Endothelial cell (in vitro differentiated cells): ENCODE measurements at places on chromosomes 2 and 18.

GRCh38 chr2:71943238-71944182, 204.2 kb downstream of the CYP26B1 start:
- DNase-seq: no peak

GRCh38 chr2:190216829-190217228, 102.8 kb downstream of the HIBCH start:
- peak; percentile 22 for DNase-seq

GRCh38 chr18:3494245-3494526, 44.2 kb downstream of the TGIF1 start:
- no peak for DNase-seq

DNA sequence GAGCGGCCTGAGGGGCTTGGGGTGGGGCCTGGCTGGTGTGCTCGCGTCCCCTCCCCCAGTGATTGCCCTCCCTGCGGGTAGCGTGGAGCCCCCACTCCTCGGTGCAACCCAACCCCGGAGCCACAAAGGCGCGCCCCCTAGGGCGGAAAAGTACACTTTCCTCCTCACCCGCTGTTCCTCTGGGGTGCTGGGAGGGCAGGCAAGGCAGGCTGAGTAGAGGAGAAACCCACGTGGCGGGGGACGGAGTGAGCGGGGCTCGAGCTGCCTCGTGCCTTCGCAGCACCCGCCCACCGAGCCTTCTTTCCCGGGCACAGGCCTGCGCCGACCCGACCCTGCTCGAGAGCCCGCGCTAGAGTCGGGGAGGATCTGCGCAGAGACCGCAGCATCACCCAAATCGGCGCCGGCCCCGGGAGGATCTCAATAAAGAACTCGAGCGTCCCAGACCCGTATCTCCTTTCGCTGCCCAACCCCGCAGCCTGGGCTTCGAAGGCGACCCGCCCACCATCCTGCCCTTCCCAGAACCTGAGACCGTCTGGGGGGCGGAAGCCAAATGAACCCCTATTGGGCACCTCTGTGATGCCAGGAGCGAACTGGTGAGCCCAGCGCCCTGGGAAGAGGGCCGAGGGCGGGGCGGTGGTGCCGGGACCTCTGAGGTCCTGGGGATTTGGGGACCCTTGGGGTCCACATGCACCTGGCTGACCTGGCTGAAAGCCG, 1.5 kb downstream of the UCN start:
- DNase-seq: no peak

- DNase-seq: no peak
Observed at GRCh38 chr2:222208010-222208690, 90.6 kb downstream of the PAX3 start.

GRCh38 chr2:127403460-127403859, 14.8 kb upstream of the PROC start:
- DNase-seq: no peak

DNA sequence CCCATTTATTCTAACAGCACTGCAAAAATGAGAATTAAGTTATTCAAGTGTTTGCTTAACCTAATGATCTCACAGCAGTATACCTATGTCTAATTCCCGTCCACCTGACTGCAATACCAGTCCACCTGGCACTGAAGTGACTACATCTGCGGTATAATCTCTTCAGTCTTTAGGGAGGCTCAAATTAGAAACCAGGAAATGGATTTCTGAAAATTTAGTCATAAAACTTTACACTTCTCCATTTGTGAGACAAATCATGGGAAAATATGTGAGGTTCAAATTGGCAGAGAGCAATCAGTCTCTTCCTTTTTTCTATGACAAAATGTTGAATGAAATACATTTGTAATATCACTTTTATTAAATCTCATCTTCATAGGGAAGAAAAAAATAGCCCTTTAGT, 33.0 kb downstream of the FTCDNL1 start:
- no peak for DNase-seq

- DNase-seq: no peak
Observed at GRCh38 chr2:237727363-237727762, 71.2 kb upstream of the RBM44 start.

GRCh38 chr2:7510353-7510752, 593.1 kb downstream of the RNF144A start:
- no peak for DNase-seq

- no peak for DNase-seq
Observed at GRCh38 chr18:55012008-55012407, 52.7 kb upstream of the CCDC68 start.

DNA sequence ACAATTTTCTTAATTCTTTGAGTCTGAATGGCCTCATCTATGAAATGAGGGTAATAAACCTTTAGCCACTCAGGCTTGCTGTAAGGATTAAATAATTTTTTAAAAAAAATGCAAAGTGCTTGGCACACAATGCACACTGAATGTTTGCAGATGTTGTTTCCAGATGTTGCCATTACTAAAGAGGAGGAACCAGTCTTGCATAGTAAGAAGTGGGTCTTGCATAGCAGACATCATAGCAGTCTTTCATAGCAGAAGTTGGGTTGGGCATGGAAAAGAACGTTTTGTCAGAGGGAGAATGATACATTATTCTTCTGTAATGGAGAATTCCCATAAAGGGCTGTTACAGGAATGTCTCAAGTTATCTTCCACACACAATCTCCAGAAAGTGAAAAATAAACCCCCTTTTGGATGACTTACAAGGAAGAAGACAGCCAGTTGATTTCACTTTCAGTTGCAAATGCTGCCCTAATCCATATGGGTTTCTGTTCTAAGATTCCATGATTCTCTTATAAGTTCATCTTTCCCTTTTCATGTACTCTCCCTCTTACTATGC, 327.7 kb downstream of the SUCLG1 start:
- DNase-seq: no peak

DNA sequence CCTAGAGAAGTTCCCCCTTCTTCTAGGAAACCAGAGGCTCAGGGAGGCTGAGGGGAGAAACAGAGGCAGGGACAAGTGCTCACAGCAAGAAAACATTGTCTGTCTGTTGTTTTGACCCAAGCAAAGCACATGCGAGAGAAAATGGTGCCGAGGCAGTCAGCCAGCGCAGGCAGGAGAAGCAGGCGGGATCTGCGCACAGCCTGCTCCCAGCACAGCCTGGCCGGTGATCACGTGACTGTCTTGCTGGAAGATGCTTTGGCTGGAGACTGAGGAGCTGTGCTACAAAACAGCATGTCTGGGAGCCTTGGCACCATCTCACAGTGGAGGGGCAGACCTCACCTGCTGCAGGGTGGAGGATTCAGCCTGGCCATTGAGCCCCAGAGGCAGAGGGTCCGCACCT, 93.7 kb upstream of the MYCN start:
- no peak for DNase-seq

DNA sequence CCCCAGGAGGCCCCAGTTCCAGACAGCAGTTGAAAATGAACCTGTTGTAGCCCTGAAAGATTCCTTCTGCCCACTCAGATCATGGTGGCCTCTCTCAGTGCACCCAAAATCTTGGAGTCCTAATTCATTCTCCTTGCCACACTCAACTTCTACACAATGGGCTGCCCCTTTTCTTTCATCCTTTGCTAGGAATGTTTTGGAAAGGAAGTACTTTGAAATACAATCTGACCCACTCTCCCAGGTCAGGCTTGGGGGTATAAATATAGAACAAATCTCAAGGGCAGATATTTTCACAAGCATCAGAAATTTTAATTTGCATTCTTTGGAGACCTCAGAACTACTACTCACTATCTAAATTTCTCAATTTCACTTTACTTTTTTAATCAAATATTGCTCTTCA, 103.2 kb upstream of the SH3BP4 start:
- no peak for DNase-seq

- no peak for DNase-seq
Observed at GRCh38 chr18:45728336-45729010, 4.5 kb downstream of the SLC14A1 start.

DNA sequence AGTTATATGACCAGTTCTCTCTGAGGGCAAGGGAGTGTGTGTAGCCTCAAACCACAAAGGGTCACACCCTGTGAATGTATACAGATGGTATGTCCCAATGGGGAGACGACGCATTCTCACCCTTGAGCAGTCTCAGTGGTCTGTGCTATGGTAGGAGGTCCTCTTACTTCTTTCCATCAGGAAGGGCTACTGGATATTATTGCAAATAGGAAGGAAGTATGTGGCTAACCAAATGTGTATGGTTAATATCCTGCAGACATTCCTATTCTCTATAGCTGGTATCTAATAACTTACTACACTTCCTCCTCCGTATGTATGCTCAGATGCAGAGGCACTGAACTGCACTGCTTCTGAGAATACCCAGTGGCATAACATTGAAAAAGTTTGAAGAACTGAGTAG, 306.7 kb upstream of the CCDC68 start:
- DNase-seq: no peak

- no peak for DNase-seq
Observed at GRCh38 chr2:236210536-236210935, 42.4 kb upstream of the GBX2 start.

DNA sequence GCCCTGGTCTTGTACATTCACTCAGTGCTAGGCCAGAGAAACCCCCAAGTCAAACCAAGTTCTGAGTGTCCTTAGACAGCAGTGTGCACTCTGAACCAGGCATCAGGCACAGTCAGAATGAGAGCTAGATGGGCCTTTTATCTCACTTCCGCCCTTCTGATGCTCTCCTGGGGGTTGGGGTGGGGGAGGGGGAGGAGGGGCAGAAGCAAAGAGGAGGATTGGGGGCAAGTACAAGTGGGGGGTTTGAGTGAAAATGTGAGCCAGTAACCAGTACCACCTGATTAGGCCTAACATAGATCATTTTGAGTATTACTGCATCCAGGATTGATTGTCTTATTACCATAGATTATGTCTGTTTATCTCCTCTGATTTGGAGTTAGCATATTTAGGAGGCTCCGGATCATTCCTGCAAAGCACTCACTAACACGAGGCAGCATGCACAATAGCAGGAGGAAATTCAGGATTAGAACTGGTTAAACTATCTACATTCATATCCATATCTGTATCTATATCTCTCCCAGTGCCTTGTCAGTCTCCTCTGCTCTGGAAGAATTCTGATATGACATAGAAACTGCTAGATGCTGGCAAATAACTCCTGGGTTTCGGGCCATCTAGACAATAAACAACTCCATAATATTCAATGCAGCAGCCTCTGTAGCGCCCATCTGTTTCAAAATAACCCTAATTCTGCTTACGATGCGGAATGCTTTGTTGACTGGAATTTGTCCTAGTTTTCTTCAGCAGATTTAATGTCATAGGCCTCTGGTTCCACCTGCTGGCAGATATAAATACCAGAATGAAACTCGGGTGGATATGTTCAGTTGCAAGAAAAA, 149.1 kb downstream of the RHBDD1 start:
- DNase-seq: peak; percentile 39

GRCh38 chr2:230758566-230759480, 46.2 kb downstream of the CAB39 start:
- no peak for DNase-seq

DNA sequence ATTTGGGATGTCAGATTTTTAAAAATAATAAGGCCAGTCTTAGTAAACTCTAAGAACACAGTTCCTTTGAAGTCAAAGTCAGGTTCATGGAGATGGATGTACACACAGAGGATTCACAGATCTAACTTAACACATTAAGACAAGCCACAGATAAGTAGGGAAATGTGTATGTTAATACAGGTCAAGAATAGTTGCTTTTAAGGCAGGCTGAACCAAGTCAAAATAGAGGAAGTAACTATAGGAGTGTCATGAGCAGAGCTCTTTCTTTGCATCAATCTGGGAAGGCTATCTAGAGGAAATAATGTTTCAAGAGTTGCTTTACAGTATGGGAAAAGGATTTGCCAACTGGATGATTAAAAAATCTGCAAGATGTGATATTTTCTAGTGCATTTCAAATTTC, 128.0 kb upstream of the FBXO11 start:
- no peak for DNase-seq

DNA sequence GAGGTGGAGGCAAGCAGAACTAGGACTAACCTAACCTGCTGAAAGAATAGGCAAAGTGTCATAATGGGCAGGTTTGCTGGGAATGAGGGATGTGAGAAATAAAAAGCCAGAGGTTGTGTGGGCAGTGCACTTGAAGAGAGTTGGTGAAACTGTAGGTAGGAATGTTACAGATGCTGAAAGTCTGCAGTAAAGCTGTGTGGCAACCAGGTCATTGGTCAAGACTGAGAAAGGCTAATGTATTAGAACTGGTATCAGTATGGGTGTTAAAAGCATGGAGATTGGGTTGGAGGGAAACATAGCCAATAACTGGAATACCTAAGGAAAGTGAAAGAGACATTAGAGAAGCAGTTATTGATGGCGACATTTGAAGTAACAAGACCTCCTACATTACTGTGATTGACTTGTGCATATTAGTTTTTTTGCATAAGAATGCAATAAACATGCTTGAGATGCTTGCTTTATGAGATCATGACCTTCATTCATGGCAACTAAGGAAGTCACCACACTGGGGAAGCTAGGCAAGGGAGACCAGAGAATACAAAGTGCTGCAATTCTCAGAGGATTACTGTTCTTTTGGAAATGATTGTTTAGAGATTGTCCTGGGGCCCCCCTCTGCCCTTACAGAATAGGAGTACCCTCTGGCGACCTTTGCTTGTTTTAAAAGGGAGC, 11.8 kb downstream of the GULP1 start:
- no peak for DNase-seq

DNA sequence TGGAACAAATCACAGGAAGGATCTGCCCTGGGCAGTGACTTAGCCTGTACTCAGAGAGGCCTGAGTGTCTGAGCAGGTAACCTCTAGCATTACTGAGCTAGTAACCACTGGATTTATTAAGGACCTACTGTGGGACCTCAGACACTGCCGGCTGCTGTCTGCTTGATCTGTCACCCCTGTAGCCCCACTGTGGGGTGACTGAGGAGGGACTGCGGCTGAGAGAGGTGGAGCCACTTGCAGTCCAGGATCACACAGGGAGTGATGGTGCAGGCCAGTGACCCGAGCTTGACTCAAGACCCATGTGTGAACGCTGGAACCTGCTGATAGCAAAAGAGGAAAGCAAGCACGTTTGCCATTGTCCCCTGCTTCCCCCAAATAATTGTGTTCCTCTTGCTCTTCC, 15.6 kb downstream of the CHMP1B start:
- DNase-seq: no peak

- DNase-seq: no peak
Observed at GRCh38 chr2:156787517-156787916, 351.3 kb downstream of the GPD2 start.

DNA sequence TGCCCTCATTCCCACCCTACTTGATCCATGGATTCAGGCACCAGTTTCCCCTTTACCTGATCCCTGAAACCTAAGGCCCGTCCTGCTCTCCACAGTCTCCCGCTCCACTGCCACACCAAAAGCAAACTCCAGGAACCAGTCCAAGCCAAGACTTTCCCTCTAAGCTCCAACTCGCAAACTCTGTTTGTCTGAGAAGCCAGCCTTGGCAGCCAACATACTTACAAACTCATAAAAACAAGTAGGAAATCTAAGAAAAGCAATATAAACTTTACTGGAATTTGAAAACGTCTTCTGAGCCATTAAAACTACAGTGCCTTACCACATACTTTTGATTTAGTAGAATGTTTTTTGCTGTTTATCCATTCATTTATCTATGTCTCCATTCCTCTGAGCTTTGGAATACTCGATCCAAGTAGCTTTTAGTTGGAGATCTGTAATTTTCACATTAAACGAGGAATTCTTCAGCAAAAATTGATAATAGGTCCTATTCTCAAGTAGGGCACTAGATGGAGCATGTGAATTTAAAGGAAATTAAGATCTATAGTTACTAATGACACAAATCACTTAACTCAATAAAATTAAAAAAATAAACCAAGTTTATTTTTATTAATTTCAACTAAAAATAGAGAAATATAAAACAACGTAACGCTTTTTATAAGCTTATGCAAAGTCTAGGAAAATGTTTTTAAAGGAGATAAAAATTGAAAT, 199.7 kb downstream of the MYO3B start:
- no peak for DNase-seq
